PC-9 (cell line): ENCODE measurements at places on chromosomes 4 and X. TPM values are rescaled to one million over a fixed set of nuclear protein-coding genes. Genes with fewer than 3 reads are reported as not detected.

DNA sequence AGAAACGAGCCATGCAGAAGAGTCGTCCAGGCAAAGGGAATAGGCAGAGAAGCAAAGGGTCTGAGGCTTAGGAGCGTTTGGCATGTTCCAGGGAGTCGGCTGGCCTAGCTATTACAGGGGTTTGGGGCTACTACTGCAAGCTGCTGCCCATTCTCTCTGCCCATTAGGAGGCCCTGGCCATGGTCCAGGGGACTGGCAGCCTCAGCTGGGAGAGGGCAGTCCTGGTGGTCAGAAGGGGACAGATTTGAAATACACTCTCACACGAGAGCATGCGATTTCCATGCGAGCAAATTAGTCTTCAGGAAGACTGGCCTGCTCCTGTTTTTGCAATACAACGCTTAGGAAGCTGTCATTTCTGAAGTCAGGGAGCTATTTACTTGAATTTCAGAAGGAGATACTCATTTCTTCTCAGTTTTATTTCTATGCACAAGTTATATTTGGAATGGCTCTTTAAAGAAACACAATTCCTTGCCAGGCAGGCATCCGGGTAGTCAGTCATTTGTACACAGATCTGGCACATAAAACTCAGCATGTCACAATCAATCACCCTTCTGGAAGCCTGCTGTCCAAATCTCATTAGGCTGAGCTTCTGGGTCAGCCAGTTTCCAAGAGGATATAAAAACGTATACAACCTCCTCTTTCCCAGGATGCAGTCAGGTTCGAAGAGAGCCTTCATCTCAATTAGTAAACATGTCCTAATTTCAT is 27.0 kb downstream of the PROM1 start:
- no peak for DNase-seq

GRCh38 chrX:68596871-68597270 is 50.6 kb upstream of the STARD8 start:
- DNase-seq = no peak

Gene LUZP4
- not detected in 2 replicates for total RNA-seq

DNA sequence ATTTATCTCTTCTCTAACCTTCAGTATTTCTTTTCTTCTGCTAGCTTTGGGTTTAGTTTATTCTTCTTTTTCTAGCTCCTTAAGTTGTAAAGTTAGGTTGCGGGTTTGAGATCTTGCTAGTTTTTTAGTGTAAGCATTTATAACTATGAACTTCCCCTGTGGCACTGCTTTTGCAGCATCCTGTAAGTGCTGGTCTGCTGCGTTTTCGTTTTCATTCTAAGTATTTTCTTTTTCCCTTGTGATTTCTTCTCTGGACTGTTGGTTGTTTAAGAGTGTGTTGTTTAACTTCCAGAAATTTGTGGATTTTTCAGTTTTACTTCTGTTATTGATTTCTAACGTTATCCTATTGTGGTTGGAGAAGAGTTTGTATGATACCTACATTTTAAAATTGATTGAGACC is 11.0 kb upstream of the CTBP1 start:
- DNase-seq = no peak

GRCh38 chrX:87005885-87006284 is 511.7 kb upstream of the KLHL4 start:
- DNase-seq = no peak

DNA sequence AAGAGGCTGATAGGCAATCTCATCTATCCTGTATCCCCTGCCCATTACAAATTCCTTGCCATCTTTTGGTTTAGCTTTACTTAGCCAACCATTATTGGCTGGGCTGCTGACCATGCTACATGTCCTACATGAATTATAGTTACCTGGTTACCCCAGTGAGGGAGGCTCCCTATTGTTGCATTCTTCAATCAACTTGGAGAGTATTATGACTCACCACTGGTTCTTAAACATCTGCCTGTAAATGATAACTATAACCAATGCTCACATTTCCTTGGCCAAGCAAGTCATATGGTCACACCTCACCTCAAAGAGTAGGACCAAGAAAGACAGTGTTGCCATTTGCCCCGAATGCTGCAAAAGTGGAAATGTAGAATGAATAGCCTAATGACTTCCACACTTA is 297.6 kb downstream of the IL15 start:
- DNase-seq = no peak

DNA sequence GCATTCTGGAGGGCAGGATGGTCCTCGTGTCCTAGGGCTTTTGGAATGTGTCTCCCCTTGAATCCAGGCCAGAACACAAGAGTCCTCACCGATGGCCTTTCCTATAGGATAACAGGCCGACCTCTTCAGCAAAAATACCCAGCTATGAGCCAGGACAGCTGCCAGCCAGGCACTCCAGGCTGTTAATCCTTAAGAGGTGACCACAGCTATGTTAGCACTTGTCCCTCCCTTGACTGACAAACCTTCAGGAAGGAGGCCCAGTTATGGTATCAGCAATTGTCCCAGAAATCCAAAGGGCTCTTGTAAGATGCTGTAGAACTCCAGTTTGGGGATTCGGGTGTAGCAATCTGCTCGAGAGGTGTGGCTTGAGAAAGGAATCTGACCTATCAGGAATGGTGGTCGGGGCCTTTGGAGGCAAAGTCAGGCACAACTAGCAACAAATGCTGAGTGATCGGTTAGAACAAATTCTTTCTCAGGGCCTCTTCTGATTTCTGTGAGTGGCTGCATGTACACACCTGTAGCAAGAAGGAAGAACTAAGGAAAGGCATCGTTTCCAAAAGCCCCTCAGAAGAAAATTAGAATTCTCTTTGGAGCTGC is 54.6 kb downstream of the PTCHD1 start:
- DNase-seq = no peak

DNA sequence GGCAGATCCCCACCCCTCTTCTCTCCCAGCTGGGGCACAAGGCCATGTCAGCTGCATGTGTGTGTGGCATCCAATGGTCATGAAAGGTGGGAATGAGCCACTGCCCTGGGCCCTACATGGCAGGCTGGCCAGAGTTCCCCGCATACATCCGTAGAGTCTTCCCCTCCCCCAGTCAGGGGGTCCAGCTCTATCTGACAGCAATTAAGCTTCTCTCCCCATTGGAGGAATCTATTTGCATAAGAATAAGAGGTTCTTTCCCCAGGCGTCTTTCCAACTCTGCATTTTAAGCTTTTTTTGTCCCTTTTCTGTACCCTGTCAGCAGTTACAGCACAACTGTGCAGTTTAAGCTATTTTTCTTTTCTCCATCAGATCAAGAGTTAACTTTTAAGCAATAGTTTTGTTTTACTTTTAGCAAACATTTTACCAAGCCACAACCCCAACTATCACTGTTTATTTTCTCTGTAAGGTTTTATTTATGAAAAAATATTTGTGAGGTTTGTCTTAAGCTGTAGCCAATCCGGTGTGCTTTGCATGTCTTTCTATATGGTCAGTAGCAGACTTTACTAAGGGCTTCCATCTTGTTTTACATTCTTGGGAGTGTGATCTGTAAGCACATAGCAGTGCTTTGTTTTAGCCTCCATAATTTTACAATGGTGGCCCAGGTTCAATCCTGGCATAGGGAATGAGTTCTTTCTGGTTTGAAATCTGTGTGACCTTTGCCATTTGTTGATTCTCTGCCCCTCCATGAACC is 28.7 kb downstream of the NLRP2B start:
- no peak for DNase-seq

Gene TMEM47
- not detected in 2 replicates for total RNA-seq

- no peak for DNase-seq
These were observed 200.7 kb upstream of the NPY2R start for GRCh38 chr4:155007660-155008176.

DNA sequence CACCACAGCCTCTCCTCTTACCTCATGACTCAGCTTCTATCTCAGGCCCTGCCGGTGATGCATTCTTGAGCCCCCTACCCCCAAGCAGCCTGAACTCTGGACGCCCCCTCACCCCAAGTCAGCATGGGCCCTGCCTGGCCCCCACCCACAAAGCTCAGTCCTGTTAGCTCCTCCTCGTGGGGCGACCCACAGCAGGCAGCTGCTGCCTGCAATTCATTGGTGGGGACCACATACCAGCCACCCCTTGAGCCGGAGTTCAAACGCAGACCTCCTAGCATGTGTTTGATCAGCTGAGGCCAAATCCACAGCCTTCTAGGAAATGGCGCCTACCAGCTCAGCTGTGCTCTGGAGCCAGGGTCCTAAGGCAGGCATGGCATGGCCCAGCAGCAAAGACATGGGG is 111.8 kb downstream of the EFNB1 start:
- no peak for DNase-seq

DNA sequence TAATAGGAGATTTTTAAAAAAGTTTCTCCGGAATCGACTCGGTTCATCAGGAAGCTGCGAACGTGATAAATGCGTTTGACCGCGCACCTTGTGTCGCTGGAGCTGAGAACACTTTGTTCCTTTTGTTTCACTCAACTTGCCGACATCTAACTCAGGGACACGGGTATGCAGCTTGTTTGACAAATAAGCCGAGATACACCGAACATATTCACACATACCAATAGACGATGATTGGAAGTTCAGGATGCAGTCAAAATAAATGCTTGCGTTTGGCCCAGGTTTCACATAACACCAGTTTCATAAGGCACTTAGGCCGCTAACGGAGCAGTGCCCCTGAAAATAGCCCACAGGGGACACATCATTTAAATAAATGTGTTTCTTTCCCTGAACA is 932 bp upstream of the SHISA3 start:
- no peak for DNase-seq

Gene PORCN
- 11.9 and 14.1 TPM in 2 replicates for total RNA-seq

GRCh38 chr4:120636120-120636630 is 286.4 kb downstream of the PRDM5 start:
- DNase-seq = no peak

DNA sequence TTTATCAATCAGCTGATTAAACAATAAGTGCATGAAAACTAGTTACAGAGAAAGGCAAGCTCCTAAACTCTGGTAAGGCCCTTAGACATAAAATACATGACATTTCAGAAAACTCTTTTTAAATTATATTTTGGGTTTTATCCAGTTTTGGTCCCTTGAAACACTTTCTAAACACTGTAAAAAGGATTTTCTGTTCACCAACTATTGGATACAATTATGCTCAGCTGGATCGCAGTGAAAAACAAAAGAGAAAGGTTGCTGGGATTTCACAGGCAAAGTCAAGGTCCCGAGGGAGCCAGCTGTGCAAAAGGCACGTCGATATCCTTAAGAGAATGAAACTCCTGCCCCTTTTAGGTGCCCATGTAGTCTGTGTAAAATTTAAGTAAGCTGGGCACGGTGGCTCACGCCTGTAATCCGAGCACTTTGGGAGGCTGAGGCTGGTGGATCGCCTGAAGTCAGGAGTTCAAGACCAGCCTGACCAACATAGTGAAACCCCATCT is 1018.4 kb upstream of the INTU start:
- DNase-seq = no peak

DNA sequence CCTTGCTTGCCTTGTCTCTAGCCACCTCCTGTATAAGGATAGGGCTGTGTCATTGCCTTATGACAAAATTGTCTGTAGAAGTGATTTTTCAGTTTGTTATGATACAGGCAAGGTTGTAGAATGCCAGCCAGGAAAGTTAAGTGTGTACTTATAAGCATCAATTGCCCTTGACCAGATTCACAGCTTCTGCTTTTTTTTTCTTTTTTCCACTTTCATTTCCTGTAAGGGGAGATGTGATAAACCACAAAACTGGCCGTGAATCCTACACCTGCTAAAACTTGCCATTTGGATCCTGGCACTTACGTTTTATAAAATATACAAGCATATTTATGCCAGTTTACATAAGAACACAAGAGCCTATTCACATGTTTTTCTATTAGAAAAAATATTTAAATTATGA is 35.0 kb upstream of the BMPR1B start:
- no peak for DNase-seq

- DNase-seq = no peak
These were observed 62.2 kb upstream of the GPM6A start for GRCh38 chr4:175874306-175874705.

GRCh38 chr4:180422989-180423711 is 1820.1 kb upstream of the TENM3 start:
- DNase-seq = no peak

GRCh38 chr4:2946812-2947600 is 16.2 kb downstream of the NOP14 start:
- DNase-seq = no peak

Gene SLC6A14
- 0.44 and 0.60 TPM in 2 replicates for total RNA-seq

Gene INPP4B
- total RNA-seq = 46.9 and 53.7 TPM in 2 replicates

Gene GBA3
- total RNA-seq = not detected in 2 replicates

DNA sequence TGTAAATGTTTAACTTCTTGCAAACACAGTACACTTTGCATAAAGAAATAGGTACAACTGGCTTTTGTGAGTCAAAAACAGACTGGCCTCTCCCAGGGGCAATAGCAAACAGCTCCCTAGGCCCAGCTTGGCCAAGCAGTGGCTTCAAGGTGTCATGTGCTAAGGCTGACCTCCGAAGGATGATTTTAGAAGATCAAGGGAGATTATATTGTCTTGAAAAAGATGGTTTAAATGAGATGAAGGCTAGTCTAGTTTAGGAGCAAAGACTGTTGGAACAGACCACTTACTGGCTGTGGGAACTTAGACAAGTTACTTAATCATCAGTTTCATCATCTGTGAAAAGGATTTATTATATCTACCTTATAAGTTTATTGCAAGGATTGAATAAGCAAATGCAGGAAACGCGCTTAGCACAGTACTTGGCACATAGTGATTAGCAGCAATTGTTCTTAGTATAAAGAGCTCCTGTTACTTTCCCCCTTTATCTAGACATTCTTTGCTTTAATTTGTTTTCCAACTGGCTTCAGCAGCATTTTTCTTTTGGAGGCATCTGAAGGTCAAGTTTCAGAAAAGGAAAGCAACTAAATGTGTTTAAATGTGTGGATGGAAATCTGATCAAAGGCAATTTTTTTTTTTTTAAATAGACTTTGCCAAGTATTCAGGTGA is 17.2 kb downstream of the ANXA3 start:
- no peak for DNase-seq

- no peak for DNase-seq
These were observed 22.6 kb downstream of the PLS3 start for GRCh38 chrX:115583496-115584004.

GRCh38 chr4:78529569-78530209 is 21.9 kb upstream of the ANXA3 start:
- no peak for DNase-seq

DNA sequence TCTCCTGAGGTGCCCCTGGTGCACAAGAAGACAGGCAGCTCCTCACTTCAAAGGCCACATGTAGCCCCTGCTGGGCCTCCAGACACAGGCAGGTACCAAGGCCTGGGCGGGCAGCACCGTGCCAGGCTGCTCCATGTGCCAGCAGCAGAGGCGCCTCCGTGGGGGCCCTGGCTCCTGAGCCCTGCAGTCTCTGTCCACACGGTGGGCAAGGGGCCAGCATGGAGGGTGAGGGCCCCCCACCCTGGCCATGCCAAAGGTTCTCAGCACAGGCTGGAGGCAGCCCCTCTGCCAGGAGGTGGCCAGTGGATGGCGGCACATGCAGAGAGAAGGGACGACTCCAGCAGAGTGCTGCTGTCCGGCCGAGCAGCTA is 72.6 kb downstream of the FAM53A start:
- no peak for DNase-seq
